Stimulated activated CD4-positive, alpha-beta T cell treated with anti-CD3 and anti-CD28 coated beads, Interleukin-2, amount 100 ng/mL, for 48 hours (primary cell): ENCODE measurements at places on chromosomes 3 and 15.

GRCh38 chr3:188417271-188417696 lies 263.3 kb downstream of the LPP start:
- no peak for DNase-seq

DNA sequence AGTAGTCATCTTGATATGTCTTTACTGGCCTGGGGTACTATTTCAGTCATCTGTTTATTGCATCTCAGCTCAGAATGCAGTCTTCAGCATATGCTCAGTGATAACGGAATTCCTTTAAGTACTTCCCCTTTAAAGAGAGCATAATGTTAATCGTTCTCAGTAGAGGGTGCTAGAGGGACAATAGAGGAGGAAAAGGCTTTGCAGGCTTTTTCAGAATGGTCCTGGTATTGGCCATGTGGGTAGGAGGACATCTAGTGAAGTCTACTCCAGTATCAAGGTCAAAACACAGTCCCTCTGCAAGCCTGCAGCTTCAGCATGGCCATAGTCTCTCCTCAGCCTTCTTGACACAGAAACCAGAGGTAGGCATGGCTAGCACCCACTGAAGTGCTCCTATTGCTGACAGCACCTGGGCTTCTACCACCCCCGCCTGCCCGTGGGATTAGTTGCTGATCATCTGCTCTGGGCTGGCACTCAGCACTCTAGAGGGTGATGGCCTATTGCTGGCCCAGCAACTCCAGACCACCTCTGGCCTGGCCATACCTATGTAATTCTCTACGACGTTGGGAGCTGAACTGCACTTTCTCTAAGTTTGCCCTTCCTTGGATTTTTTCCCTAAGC lies 65.4 kb downstream of the KCNH8 start:
- DNase-seq = no peak

DNA sequence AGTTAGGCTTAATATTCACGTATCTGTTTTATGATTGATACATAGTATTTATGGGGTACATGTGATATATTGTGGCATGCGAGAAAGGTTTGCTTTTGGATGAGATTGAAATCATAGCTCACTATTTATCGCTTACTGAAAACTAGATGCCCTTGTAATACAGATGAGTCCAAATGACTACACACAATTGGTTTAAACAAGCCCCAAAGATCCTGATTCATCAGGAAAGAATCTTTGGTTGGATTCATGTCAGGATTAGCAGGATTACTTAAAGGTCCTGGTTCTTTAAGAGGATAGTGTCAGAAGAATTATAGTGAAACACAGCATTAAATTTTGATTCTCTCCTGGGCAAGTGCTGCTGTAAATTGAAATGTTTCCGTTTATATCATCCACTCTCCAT lies 18.6 kb upstream of the AADAC start:
- DNase-seq = no peak

GRCh38 chr15:88126695-88127431 lies 129.7 kb downstream of the NTRK3 start:
- DNase-seq = no peak
